ENCODE measurements at places on chromosomes 6 and 20.

DNA sequence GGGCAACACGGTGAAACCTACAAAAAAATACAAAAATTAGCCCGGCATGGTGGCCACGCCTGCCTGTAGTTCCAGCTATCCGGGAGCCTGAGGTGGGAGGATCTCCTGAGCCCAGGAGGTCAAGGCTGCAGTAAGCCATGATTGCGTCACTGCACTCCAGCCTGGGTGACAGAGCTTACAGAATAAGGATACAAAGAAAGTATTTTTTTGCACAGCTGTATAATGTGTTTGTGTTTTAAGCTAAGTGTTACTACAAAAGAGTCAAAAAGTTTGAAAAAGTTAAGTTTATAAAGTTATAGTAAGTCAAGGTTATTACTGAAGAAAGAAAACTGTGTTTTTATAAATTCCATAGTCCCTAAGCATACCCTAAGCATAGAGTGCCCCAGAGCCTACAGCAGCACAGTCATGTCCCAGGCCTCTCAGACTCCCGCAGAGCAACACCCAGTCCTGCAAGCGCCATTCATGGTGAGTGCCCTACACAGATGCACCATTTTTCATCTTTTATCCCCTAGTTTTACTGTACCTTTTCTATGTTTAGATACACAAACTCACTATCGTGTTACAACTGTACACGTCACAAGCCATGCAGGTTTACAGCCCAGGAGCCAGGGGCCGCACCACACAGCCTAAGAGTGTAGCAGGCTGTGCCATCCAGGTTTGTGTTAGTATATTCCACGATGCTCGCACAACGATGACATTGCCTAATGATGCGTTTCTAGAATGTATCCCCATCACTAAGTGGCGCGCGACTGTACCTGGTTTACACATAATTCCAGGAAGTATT, 22.4 kb downstream of the TAF4 start:
- H3K36me3 ChIP-seq = peaks cover 1% of the 10 kb centered on the region
- no peaks in the 10 kb centered on the region for H3K4me1 ChIP-seq
- no peak overlapping the region for H3K27ac ChIP-seq
- no peak overlapping the region for H3K4me3 ChIP-seq
- no peak for DNase-seq
- H3K27me3 ChIP-seq = no peaks in the 10 kb centered on the region

GRCh38 chr6:158796353-158796752, 22.8 kb downstream of the EZR start:
- DNase-seq = no peak
- H3K36me3 ChIP-seq = no peaks in the 10 kb centered on the region
- H3K27me3 ChIP-seq = no peaks in the 10 kb centered on the region
- no peak overlapping the region for H3K4me3 ChIP-seq
- no peak overlapping the region for H3K27ac ChIP-seq

- peaks cover 3% of the 10 kb centered on the region for H3K4me1 ChIP-seq
- no peak overlapping the region for H3K4me3 ChIP-seq
Observed at GRCh38 chr6:154921482-154921881, 73.6 kb upstream of the TIAM2 start.

- no peak overlapping the region for H3K4me3 ChIP-seq
- no peak overlapping the region for H3K27ac ChIP-seq
- H3K27me3 ChIP-seq = peaks cover 30% of the 10 kb centered on the region
- H3K36me3 ChIP-seq = no peaks in the 10 kb centered on the region
- no peak for DNase-seq
- no peaks in the 10 kb centered on the region for H3K4me1 ChIP-seq
Observed at GRCh38 chr6:149455031-149455732, 29.6 kb downstream of the ZC3H12D start.

- H3K27ac ChIP-seq = no peak overlapping the region
- DNase-seq = no peak
- H3K4me3 ChIP-seq = no peak overlapping the region
- peaks cover 8% of the 10 kb centered on the region for H3K27me3 ChIP-seq
Observed at GRCh38 chr6:39961178-39961577, 26.9 kb upstream of the MOCS1 start.

- no peak for DNase-seq
- H3K27ac ChIP-seq = no peak overlapping the region
- no peaks in the 10 kb centered on the region for H3K36me3 ChIP-seq
- no peaks in the 10 kb centered on the region for H3K27me3 ChIP-seq
- H3K4me1 ChIP-seq = no peaks in the 10 kb centered on the region
- no peak overlapping the region for H3K4me3 ChIP-seq
Observed at GRCh38 chr6:116029535-116029934, 31.2 kb downstream of the FRK start.

- H3K27ac ChIP-seq = no peak overlapping the region
- H3K27me3 ChIP-seq = no peaks in the 10 kb centered on the region
- no peak overlapping the region for H3K4me3 ChIP-seq
- H3K4me1 ChIP-seq = peaks cover 8% of the 10 kb centered on the region
- no peaks in the 10 kb centered on the region for H3K36me3 ChIP-seq
Observed at GRCh38 chr20:13147071-13147963, 73.8 kb upstream of the ISM1 start.

DNA sequence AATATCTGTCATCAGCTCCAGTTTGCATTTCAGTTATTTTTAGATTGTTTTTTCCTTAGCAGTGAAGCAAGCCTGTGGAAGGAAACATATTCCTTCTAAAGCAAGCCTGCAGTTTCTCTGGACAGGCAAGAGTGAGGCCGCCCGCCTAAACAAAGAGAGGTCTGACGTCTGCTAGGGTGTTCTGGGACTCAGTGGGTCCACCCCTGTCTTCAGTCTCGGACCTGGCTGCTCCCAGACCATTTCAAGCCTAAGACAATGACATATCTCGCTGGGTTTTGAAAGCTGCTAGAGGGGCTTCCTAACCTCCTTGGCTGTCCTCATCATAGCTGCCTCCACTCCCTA, 36.8 kb upstream of the RNF24 start:
- DNase-seq = no peak
- H3K27me3 ChIP-seq = no peaks in the 10 kb centered on the region
- no peak overlapping the region for H3K4me3 ChIP-seq
- no peaks in the 10 kb centered on the region for H3K4me1 ChIP-seq
- H3K27ac ChIP-seq = no peak overlapping the region

- H3K4me1 ChIP-seq = peaks cover 44% of the 10 kb centered on the region
- H3K36me3 ChIP-seq = no peaks in the 10 kb centered on the region
- peak overlapping the region; percentile 99 for H3K27ac ChIP-seq
- no peak overlapping the region for H3K4me3 ChIP-seq
Observed at GRCh38 chr20:47361057-47361915, 4.8 kb upstream of the ZMYND8 start.

DNA sequence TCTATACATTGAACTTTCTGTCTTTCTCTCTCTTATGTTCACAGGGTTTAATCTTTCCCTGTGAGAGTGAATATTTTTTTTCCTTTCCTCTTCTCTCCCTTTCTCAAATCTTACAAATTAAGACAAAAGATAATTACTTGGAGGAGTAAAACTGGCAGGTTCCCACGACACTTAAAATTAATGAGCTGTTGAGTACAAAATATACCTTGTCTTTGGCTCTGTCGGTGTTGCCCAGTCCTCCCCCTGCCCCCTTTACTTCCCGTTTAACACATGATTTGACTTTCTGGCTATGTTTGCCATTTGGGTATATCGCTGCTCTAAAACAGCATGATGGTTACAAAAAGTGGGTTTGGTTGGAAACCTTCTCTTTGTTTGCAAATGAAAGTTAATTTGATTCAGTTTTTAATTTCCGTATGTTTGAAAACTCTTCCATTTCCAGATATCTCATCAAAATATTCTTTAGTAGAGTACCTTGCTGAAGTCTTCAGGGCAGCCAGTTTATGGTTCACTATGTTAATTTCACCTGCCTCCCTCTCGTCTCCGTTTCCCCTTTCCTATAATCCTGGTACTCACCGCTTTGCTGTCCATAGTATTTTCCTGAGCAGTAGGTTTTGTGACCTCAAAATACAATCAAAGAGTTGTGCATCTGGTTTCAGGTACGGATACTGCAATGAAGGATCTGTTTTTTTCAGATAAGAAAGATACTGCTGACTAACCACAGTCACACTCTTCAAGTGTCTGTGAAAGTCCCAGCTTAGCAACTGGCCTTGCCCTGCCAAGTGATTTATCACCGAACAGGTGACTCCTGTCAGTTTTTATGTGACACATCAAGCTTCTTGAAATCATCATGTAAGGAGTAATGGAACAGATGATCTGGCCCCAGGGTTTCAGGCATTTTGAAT, 181.2 kb downstream of the DTNBP1 start:
- H3K4me3 ChIP-seq = no peak overlapping the region
- peak overlapping the region; percentile 63 for H3K27ac ChIP-seq
- no peak for DNase-seq
- peaks cover 24% of the 10 kb centered on the region for H3K36me3 ChIP-seq
- H3K4me1 ChIP-seq = peaks cover 20% of the 10 kb centered on the region
- no peaks in the 10 kb centered on the region for H3K27me3 ChIP-seq

GRCh38 chr6:166244353-166245045, 63.7 kb downstream of the PRR18 start:
- DNase-seq = no peak
- no peak overlapping the region for H3K4me3 ChIP-seq

GRCh38 chr6:170156448-170157375, 134.2 kb downstream of the DLL1 start:
- no peaks in the 10 kb centered on the region for H3K27me3 ChIP-seq
- H3K27ac ChIP-seq = no peak overlapping the region
- H3K36me3 ChIP-seq = no peaks in the 10 kb centered on the region
- H3K4me3 ChIP-seq = no peak overlapping the region

DNA sequence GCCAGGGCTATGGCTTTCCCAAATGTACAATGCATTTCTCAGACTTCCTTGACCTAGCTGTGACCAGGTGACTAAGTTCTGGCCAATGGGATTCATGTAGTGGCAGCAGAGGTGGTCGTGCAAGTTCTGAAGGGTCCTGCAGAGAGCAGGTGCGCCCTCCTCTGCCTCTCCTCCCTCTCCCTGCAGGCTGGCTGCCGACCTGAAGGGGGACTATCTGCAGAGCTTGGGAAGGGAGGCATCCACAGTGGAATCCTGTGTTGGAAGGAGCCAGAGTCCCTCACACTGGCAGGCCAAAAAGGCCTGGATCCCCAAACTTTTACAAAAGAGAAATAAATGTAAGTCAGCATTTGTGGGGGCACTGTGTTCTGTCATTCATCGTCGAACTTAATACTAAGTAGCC, 66.6 kb downstream of the CDH26 start:
- DNase-seq = no peak
- no peaks in the 10 kb centered on the region for H3K27me3 ChIP-seq
- no peaks in the 10 kb centered on the region for H3K36me3 ChIP-seq
- H3K27ac ChIP-seq = no peak overlapping the region

- no peak for DNase-seq
- H3K4me3 ChIP-seq = no peak overlapping the region
- H3K36me3 ChIP-seq = no peaks in the 10 kb centered on the region
Observed at GRCh38 chr6:153727885-153728284, 311.2 kb upstream of the OPRM1 start.

DNA sequence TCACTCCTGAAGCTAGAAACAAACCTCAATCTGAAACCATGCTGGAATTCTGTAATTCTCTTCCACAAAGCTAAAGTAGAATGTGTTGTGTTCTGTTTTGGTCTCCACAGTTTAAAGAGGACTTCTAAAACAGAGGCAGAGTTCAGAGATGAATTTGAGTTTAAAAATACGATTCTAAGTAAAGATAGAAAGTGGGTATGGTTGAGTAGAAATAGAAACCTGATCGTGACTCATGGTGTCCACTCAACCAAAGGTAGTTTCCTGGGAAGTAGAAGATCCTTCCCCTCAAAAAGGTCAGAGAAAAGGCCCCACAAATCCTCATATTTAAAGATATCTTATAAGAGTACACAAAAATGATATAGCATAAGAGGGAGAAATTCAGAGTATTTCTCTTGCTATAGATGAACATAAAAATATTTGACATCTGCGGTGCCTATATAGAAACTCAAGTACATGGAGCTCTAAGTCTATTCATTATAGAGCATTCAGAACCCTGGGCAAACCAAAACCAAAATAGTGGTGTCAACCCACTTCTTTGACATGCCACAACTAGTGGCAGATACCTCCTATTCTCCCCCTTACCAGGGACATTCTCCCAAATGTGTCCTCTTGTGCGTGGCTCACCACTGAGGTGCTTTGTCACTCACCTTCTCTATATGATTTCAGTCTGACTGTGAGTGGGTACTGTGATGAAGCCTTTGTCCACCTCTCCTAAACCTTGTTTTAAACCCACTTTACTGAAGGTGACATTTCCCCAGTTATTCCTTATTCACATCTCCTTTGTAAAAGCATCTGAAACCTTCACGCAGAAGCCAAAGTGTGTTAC, 84.5 kb downstream of the PLCB1 start:
- no peaks in the 10 kb centered on the region for H3K36me3 ChIP-seq
- DNase-seq = no peak
- no peak overlapping the region for H3K27ac ChIP-seq
- peaks cover 9% of the 10 kb centered on the region for H3K4me1 ChIP-seq

DNA sequence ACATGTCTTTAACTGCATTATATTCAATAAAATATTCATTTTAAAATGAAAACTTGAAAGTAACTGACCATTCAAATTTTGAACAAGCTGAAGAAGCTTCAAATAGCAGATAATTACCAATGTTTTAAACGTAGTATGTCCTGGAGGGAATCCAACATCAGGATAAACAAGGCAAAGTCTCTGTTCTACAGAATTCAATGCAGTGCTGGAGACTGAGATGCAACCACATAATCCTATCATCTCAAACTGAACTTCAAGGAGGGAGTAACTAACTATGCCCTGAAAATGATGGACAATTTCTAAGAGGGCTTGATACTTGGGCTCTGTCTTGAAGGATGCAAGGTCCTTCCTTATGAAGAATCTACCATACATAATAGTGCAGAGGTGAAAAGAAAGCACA, 100.7 kb downstream of the PRKN start:
- H3K27ac ChIP-seq = no peak overlapping the region
- no peaks in the 10 kb centered on the region for H3K36me3 ChIP-seq
- no peak for DNase-seq
- no peaks in the 10 kb centered on the region for H3K4me1 ChIP-seq
- H3K4me3 ChIP-seq = no peak overlapping the region

DNA sequence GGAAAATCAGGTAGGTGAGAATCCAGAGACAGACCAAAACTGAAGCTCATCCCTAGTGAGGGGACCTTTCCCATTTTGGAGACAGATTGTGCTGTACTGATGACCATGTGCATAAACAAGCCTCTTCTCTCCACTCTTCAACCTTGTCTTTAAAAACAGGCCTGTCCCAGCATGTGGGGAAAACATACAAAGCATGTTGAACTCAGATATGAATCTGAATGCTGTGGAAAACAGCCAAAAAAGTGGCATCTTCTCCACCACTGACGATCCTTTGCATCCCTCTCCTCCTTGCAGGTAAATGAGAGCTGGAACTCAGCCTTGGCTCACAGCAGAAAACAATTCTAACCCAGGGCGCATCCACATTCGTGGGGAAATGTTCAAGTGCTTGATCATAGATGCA, 123.7 kb upstream of the FOXQ1 start:
- H3K36me3 ChIP-seq = no peaks in the 10 kb centered on the region
- no peaks in the 10 kb centered on the region for H3K4me1 ChIP-seq
- no peak overlapping the region for H3K27ac ChIP-seq
- H3K27me3 ChIP-seq = no peaks in the 10 kb centered on the region

- H3K27me3 ChIP-seq = no peaks in the 10 kb centered on the region
- H3K36me3 ChIP-seq = no peaks in the 10 kb centered on the region
- DNase-seq = no peak
- H3K4me1 ChIP-seq = no peaks in the 10 kb centered on the region
- no peak overlapping the region for H3K27ac ChIP-seq
- H3K4me3 ChIP-seq = no peak overlapping the region
Observed at GRCh38 chr6:69820018-69820417, 23.2 kb upstream of the LMBRD1 start.

GRCh38 chr20:50251992-50252511, 61.4 kb downstream of the CEBPB start:
- H3K36me3 ChIP-seq = no peaks in the 10 kb centered on the region
- H3K4me3 ChIP-seq = no peak overlapping the region
- peaks cover 14% of the 10 kb centered on the region for H3K27me3 ChIP-seq
- H3K4me1 ChIP-seq = no peaks in the 10 kb centered on the region
- no peak for DNase-seq

All from neuronal stem cell (in vitro differentiated cells).